Glomerular endothelial cell (primary cell): ENCODE measurements at places on chromosomes 12 and 14. TPM values are rescaled to one million over a fixed set of nuclear protein-coding genes. Genes with fewer than 3 reads are reported as not detected.

ABCD2 gene
- not detected in 2 replicates for total RNA-seq

CCDC196 gene
- total RNA-seq: not detected in 2 replicates

DPF3 gene
- 6.2 TPM in 2 replicates for total RNA-seq

CARMIL3 gene
- 0.06 and 0.19 TPM in 2 replicates for total RNA-seq

FAM222A gene
- 0.99 and 1.0 TPM in 2 replicates for total RNA-seq

AICDA gene
- not detected in 2 replicates for total RNA-seq

RNASE1 gene
- 215 and 387 TPM in 2 replicates for total RNA-seq

TMTC1 gene
- 1.2 and 4.7 TPM in 2 replicates for total RNA-seq

CATSPERB gene
- total RNA-seq: not detected in 2 replicates

KERA gene
- not detected in 2 replicates for total RNA-seq

TC2N gene
- 0.29 and 0.53 TPM in 2 replicates for total RNA-seq

SPIC gene
- total RNA-seq: not detected in 2 replicates

RHOJ gene
- 57.3 and 103 TPM in 2 replicates for total RNA-seq

SPATA7 gene
- 15.1 and 18.6 TPM in 2 replicates for total RNA-seq

PTPN21 gene
- 11.1 and 14.7 TPM in 2 replicates for total RNA-seq
